Activated T-helper 17 cell treated with anti-CD3 and anti-CD28 coated beads, Interleukin-2, amount 50 U/mL, for 72 hours (primary cell): ENCODE measurements at places on chromosomes 4 and X. TPM values are rescaled to one million over a fixed set of nuclear protein-coding genes. Genes with fewer than 3 reads are reported as not detected.

The ARHGEF38 gene
- total RNA-seq = not detected

The DAPP1 gene
- total RNA-seq = 52.9 TPM

The ZNF280C gene
- total RNA-seq = 8.2 TPM

The C4orf51 gene
- total RNA-seq = not detected

The RHOXF1 gene
- 0.37 TPM for total RNA-seq

The CD38 gene
- 3.0 TPM for total RNA-seq

The ZCCHC12 gene
- not detected for total RNA-seq

The TENM3 gene
- total RNA-seq = not detected

The GAGE10 gene
- total RNA-seq = not detected

The RIBC1 gene
- 0.71 TPM for total RNA-seq

The CYSLTR1 gene
- total RNA-seq = 1.7 TPM

The LANCL3 gene
- total RNA-seq = 0.95 TPM

The SPP1 gene
- 7.3 TPM for total RNA-seq
